Esophagus muscularis mucosa (tissue), 4 donors: ENCODE measurements at places on chromosomes 1 and 21. TPM values are rescaled to one million over a fixed set of nuclear protein-coding genes. Genes with fewer than 3 reads are reported as not detected.

Gene HEYL
- 8.6 TPM for total RNA-seq

Gene AGBL4
- not detected for total RNA-seq

Gene RIMS3
- 5.5 TPM for total RNA-seq

Gene RHEX
- 6.9 TPM for total RNA-seq

- DNase-seq, result no peak
Observed at GRCh38 chr1:79819140-79819539, 812.6 kb upstream of the ADGRL4 start.

GRCh38 chr1:3712573-3713535 lies 39.4 kb upstream of the CCDC27 start:
- no peak for DNase-seq

GRCh38 chr1:161740921-161741320 lies 8.7 kb upstream of the DUSP12 start:
- DNase-seq, result no peak

GRCh38 chr1:42260376-42261070 lies 74.5 kb downstream of the FOXJ3 start:
- DNase-seq, result no peak
